A673 (cell line): ENCODE measurements at places on chromosomes 11 and 22. TPM values are rescaled to one million over a fixed set of nuclear protein-coding genes. Genes with fewer than 3 reads are reported as not detected.
A peak's percentile ranks its signal among the peaks of the same experiment; 100 is the strongest.

DNA sequence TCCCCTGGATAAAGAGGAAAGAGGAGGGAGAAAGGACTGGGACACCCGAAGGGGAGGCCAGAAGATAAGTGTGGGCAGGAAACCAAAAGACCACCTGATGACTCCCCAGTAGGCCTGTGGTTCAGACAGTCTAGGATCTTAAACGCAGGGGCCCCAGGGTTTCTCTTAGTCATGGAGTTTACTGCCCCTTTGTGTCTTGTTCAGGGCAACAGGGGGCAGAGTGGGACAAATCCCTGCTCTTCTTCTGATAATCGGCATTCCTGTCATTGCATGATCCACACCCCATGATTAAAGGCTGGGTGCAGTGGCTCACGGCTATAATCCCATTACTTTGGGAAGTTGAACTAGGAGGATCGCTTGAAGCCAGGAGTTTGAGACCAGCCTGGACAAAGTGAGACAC, 4.7 kb upstream of the TMPRSS13 start:
- no peak for DNase-seq

The RFPL3 gene
- not detected in 2 replicates for total RNA-seq

The TRPC6 gene
- not detected in 2 replicates for total RNA-seq

The CHADL gene
- total RNA-seq, result not detected in 2 replicates

DNA sequence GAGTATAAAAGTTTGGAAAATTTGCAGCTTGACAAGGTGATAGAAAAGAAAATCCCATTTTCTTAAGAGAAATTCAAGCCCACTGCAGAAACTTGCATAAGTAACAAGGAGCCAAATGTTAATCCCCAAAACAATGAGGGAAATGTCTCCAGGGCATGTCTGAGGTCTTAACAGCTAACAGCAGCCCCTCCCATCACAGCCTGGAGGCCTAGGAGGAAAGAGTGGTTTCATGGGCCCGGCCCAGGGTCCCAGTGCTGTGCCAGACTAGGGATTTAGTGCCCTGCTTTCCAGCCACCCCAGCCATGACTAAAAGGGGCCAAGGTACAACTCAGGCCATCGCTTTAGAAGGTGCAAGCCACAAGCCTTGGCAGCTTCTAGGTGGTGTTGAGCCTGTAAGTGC, 123.7 kb upstream of the TRPC6 start:
- DNase-seq, result no peak

DNA sequence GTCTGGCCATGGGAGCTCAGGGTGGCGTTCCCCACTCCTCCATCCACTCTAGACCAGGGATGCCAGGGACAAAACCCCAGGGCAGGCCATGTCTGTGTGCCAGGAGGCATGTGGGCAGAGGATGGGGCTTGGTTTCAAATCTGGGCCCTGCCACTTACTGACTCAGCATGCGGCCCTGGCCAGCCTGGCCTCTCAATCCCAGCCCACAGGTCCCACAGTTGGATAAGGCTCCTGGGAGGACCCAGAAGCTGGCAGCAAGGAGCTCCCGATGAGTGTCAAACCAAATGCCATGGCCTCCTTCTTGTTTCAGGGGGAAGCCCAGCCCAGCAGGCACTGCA, 1290.4 kb downstream of the BRD1 start:
- no peak for DNase-seq

DNA sequence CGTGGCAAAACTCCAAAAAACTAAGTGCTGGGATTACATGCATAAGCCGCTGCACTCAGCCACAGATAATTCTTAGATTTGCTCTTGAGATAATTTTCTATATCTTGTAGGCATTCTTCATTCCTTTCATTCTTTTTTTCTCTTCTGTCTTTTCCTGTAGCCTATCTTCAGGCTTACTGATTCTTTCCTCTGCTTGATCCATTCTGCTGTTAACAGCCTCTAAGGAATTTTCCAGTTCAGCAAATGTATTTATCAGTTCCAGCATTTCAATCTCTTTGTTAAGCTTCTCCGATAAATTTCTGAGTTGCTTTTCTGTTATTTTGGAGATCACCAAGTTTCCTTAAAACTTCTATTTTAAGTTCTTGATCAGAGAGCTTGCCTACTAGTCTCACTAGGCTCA, 46.7 kb downstream of the SMC1B start:
- no peak for DNase-seq

DNA sequence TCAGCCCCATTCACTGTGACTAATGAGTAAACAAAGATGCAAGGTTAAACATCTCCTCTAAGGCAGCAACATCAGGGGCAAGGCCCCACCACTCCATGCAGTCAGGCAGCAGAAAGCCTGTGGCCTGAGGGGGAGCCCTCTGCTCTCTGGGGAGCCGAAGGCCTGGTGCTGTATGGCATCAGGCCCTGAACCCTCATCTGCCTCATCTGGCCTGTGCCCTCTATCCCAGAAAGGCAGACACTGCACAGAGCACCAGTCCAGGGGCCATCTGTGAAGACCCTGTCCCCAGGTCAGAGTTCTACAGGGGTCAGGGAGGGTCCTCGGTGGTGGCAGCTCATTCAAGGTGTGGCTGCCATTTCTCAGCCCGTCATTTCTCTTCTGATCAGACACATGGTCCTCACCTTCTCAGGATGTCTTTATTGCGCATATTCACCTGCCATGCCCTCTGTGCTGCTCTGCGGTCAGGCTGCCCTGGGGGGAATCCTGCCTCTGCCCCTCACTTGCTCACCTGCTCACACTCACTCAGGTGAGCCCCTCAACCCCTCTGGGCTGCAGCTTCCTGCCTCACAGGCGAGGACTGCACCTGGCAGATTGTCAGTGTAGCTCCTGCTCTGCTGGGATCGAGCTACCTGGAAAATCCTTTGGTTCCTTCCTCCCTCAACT, 103.1 kb upstream of the PITPNB start:
- no peak for DNase-seq

- DNase-seq, result no peak
Measured at GRCh38 chr11:19979519-19979845, 180.8 kb downstream of the DBX1 start.

- DNase-seq, result no peak
Measured at GRCh38 chr11:119322360-119322739, 5.4 kb upstream of the MCAM start.

The KIRREL3 gene
- total RNA-seq, result not detected in 2 replicates

The RAG2 gene
- not detected in 2 replicates for total RNA-seq

GRCh38 chr11:14898355-14898754, 6.3 kb upstream of the CYP2R1 start:
- DNase-seq, result no peak

- no peak for DNase-seq
Measured at GRCh38 chr11:61751384-61751783, 1.1 kb upstream of the MYRF start.

- no peak for DNase-seq
Measured at GRCh38 chr22:27518531-27519340, 282.8 kb downstream of the MN1 start.

GRCh38 chr11:86414032-86414431, 39.3 kb downstream of the CCDC81 start:
- DNase-seq, result no peak

The ROM1 gene
- 1.1 and 1.3 TPM in 2 replicates for total RNA-seq

GRCh38 chr22:41034706-41035105, 57.7 kb upstream of the EP300 start:
- peak; percentile 55 for DNase-seq

The PHF21B gene
- total RNA-seq, result 13.2 and 17.9 TPM in 2 replicates

The AP1B1 gene
- total RNA-seq, result 68.1 and 75.2 TPM in 2 replicates

DNA sequence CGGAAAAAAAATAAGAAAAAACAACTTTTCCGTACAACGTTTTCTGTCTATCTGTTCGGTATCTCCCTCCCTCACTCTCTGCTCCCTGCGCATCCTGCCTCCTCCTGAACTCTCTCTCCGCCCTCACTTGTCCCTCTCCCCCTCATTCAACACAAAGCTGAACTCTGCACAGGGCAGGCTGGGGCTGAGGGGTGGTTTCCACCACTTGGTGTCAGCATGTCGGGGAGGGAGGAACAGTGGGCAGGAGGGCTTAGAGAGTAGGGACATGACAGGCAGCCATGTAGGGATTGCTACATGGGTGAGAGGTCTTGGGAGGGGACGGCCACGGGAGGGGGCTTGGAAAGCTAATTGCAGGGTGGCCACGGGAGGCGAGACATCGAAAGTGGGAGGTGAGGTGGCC, 17.6 kb downstream of the SLC22A12 start:
- no peak for DNase-seq

The PATE4 gene
- total RNA-seq, result not detected in 2 replicates

The SLC22A9 gene
- total RNA-seq, result not detected in 2 replicates

DNA sequence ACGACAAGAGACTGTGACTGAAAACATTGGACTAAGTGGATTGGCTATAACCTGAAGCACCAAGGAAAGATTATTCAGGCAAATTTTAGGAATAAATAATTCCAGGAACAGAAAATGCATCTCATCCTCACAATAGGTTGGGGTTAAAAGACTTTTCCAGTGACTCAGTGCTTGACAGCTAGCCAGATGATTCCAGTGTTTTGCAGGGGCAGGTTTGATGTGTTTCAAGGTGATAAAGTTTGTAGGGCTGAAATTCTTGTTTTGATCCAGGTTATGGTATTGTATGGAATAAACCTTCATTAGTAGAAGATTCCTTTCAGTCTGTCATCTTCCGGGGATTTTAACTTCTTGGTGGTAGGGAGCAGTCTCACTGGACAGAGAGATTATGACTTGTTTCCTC, 2.3 kb downstream of the EXT2 start:
- no peak for DNase-seq

GRCh38 chr11:67279589-67280340, 9.3 kb upstream of the ANKRD13D start:
- DNase-seq, result no peak

The C22orf15 gene
- 2.0 and 2.2 TPM in 2 replicates for total RNA-seq

DNA sequence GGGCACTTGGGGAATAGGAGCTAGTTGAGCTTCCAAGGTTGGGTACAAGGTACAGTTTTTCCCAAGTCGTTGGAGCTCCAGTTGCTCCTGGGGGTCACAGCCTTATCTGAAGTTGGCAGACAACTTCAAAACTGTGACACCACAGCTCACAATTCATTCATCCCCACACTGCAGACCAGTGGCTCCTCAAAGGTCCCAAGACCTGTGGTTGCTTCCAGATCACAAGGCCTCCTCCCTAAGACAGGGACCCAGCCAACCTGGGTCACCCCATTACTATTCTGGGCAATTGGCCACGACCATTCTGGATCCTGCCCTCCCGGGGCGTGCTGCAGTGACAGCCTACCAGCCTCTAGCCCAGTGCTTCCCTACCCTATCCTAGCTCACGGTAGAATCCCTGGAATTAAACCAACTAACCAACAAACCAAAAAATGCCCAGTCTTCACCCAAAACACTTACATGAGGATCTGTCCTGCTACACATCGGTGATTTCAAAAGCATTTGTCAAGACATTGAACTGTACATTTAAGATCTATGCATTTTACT, 862 bp upstream of the PDXP start:
- no peak for DNase-seq

- no peak for DNase-seq
Measured at GRCh38 chr11:24457985-24458384, 38.9 kb upstream of the LUZP2 start.

GRCh38 chr22:49871482-49871881, 17.8 kb downstream of the ZBED4 start:
- peak; percentile 25 for DNase-seq

DNA sequence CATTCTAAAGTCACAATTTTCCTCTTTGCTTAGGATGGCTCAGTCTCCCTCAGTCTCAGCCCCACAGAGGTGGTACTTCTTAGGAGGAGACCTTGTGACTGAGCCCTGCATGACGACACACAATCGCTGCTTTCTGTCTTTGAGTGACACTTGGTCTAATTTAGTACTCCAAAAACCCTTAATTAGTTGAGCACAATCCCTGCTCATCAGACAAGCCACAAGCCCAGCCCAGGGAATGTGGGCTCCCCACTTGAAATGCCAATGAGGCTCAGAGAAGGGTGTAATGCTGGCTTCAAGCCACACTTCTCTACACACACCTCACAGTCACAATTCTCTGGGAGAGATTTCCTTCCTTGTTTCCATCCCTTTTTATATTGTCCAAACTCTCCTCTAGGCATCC, 101.8 kb downstream of the FEZ1 start:
- no peak for DNase-seq

DNA sequence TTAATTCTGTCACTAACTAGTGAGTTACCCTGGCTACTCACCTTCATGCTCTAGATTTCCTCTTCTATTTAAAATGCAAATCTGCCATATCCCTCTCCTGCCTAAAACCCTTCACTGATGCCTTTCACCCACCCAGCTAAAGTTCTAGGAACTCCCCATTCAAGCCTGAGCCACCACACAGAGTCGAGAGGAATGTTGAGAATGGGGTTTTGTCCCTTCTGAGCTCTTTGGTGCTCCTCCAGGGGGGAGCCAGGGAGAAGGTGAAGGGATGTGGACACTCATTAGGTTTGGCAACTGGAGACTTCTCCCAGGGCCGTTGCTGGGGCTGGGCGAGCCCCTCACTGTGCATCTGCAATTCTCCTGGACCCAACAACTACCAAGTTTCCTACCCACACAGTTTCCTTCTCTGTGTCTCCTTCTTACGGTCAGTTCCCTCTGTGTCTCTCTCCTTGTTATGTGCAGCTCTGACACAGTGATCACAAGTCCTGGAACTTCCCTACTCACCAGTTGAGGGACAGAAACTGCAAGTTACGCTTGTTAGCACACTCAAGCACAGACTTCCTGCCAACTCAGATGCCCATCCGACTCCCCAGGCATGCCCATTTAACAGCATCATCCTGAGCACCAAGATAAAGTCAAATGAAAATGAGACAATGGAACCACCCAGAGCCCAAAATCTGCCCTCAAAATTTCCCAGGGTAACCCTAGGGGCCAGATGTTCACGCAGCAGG, 6.5 kb upstream of the IL10RA start:
- DNase-seq, result no peak

DNA sequence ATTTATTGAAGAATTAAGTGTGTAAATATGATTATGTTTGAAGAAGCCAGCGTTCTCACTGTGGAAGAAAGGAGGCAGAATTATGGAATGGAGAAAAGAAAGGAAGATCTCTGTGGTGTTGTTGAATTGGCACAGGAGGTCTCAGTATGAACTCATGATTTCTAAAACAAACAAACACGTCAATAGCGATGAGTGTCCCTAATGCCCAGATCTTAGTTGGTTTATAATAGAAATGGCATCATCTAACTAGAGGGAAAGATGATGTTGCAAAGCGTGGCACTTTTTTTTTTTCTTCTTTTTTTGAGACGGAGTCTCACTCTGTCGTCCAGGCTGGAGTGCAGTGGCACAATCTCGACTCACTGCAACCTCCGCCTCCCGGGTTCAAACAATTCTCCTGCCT, 39.2 kb upstream of the SLN start:
- DNase-seq, result no peak

- DNase-seq, result no peak
Measured at GRCh38 chr11:9838961-9839360, 175.1 kb downstream of the SWAP70 start.

- DNase-seq, result no peak
Measured at GRCh38 chr11:103050351-103050750, 41.6 kb downstream of the DCUN1D5 start.

GRCh38 chr22:42430528-42431125, 1.6 kb downstream of the NFAM1 start:
- no peak for DNase-seq

DNA sequence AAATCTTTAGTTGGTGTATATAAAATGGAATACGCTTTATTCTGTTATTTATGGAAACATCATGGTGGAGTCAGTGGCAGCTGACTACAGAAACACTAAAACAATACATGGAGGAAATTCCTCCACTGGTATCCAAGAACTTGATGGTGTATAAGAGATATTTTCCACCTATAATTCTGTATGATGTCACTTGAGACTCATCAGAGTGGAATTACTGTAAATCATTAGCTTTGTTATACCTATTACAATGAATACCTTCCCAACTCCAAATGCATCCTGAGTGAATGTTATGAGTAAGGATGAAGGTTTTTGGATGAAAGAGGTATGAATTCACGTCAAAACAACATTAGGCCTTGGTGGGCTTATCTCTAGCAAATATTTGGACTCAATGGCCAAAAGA, 258.5 kb upstream of the SORL1-AS1 start:
- DNase-seq, result no peak

The PTPRCAP gene
- total RNA-seq, result 0.56 and 1.3 TPM in 2 replicates
